ENCODE measurements at places on chromosomes 7 and 10. TPM values are rescaled to one million over a fixed set of nuclear protein-coding genes. Genes with fewer than 3 reads are reported as not detected.

The PAPOLB gene
- total RNA-seq: 0.06 TPM

DNA sequence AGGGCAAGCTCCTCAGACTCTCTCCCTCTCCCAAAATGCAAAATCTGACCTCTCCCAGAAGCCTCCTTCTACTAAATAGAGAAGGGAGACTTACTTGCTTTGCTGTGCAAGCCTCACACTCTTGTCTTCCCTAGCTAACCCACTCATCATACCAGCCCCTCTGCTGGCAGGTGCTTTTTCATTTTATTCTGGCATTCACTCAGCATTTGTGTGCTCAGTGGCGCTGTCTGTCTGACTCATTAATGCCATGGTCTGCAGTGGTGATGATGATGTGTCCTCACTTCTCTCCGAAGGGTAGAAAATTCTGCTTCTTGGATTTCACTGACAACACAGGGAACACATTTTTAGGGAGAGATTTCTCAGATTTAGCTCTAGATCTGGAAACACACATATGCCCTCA, 22.0 kb upstream of the BTRC start:
- no peaks in the 10 kb centered on the region for H3K27me3 ChIP-seq
- no peaks in the 10 kb centered on the region for H3K36me3 ChIP-seq
- H3K4me1 ChIP-seq: no peaks in the 10 kb centered on the region
- no peak overlapping the region for H3K4me3 ChIP-seq
- H3K27ac ChIP-seq: no peak overlapping the region

The LEP gene
- total RNA-seq: not detected

DNA sequence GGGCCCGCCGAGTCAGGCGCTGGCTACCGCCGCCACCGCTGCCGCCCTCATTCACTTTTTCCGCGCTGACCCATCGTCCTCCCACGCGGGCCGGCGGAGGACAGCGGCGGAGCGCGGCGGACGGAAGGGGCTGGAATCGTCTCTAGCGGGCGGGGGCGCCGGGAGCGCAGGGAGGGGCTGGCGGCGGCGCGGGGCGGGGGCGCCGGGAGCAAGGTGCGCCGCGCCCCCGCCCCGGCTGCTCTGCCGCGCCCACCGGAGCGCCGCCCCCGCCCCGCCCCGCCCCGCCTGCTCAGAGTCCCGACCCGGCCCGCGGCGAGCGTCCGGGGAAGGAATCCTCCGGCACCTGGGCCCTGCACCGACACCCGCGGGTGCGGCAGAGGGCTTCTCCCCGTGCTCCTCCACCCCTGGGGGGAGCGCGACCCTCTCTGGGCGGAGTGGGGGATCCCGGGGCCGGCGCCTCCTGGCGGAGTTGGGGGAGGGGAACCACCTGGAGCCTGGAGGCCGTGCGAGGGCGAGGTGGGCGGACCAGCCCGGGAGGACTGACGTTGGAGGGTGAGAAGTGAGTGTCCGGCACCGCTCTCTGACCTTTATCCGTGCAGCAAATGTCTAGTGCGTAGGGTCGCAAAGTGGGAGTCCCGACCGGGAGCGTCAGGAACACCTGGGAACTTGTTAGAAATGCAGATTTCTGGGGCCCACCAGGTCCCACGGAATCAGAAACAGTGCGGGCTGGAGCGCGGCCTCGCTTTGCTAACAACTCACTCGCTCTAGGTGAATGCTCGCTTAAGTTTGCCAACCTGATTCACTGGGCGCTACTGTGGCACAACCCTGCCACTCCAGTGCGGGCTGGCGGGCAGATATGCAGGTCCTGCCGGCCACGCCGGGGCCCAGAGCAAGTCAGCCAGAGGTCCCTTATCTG, at the start of gene COBL:
Gene COBL, minus strand, starts transcription at position 144 of the 916 bp plus-strand sequence. CDS start 176 bp downstream, outside the sequence.
- H3K27me3 ChIP-seq: no peaks in the 10 kb centered on the region
- H3K27ac ChIP-seq: peak within 1 kb of the TSS; percentile 76
- H3K4me1 ChIP-seq: peaks cover 18% of the 10 kb centered on the region
- no peaks in the 10 kb centered on the region for H3K36me3 ChIP-seq
- peak; percentile 66 for DNase-seq

The FFAR4 gene
- total RNA-seq: 1.0 TPM

DNA sequence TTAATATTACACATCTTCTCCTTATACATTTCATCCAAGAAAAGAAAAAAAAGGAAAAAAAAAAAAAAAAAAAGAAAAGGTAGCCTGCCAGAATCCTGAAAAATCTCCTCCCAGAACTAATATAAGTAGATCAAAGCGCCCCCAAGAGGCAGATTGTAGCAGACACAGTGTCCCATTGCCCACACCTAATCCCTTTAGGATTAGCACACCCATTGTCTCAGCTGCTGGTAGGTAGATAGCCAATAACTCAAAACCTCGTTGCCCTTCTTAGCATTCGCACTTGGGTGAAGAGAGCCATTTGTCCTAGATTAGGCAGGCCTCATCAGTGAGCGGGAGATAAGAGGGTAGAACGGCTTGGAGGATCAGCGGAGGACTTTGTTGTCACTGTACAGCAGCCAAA, 100.2 kb upstream of the SORCS1 start:
- no peak overlapping the region for H3K27ac ChIP-seq
- H3K4me1 ChIP-seq: no peaks in the 10 kb centered on the region
- no peaks in the 10 kb centered on the region for H3K27me3 ChIP-seq

DNA sequence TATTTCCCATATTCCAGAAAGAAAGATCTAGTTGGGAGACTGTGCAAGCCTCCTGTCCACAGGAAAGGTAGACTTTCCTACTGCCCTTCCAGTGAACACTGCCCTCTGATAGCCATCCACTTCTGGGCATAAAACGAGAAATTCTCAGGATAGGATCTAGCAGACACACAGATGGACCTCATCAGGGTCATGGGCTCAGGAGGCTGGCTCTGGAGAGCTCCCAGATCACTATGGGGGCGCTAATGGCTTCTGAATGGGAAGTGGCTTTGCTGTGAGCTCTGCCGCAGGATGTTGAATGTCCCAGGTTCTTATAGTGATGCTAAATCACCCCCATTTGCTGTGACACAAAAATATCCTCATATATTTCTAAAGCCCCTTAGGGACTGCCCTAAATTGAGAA, 77.1 kb downstream of the SVIL start:
- no peaks in the 10 kb centered on the region for H3K27me3 ChIP-seq
- no peak for DNase-seq
- no peak overlapping the region for H3K4me3 ChIP-seq
- H3K4me1 ChIP-seq: no peaks in the 10 kb centered on the region
- no peak overlapping the region for H3K27ac ChIP-seq

GRCh38 chr7:148746135-148746534, 47.4 kb downstream of the CUL1 start:
- H3K4me1 ChIP-seq: no peaks in the 10 kb centered on the region
- H3K4me3 ChIP-seq: no peak overlapping the region
- no peak overlapping the region for H3K27ac ChIP-seq
- no peaks in the 10 kb centered on the region for H3K36me3 ChIP-seq
- DNase-seq: no peak

DNA sequence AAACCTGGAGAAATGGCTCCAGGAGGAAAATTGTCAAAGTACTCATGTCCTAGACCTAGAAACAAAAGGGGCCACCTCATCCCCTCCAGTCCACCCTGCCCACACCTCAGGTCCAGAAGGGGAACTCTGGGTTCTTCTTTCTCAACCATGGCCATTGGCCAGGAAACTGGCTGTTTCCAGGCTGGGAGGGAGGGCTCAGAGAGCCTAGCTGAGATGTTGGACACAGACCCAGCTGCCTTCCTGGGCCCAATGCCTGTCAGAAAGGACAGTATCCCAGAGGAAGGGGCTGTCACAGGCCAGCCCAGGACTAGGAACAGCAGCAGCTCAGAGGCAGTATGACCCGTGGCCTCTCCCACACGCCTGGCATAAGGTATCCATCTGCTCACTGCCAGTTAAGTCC, 9.6 kb downstream of the GRID1 start:
- H3K36me3 ChIP-seq: no peaks in the 10 kb centered on the region
- no peak overlapping the region for H3K27ac ChIP-seq
- H3K27me3 ChIP-seq: no peaks in the 10 kb centered on the region
- no peak overlapping the region for H3K4me3 ChIP-seq
- no peaks in the 10 kb centered on the region for H3K4me1 ChIP-seq

DNA sequence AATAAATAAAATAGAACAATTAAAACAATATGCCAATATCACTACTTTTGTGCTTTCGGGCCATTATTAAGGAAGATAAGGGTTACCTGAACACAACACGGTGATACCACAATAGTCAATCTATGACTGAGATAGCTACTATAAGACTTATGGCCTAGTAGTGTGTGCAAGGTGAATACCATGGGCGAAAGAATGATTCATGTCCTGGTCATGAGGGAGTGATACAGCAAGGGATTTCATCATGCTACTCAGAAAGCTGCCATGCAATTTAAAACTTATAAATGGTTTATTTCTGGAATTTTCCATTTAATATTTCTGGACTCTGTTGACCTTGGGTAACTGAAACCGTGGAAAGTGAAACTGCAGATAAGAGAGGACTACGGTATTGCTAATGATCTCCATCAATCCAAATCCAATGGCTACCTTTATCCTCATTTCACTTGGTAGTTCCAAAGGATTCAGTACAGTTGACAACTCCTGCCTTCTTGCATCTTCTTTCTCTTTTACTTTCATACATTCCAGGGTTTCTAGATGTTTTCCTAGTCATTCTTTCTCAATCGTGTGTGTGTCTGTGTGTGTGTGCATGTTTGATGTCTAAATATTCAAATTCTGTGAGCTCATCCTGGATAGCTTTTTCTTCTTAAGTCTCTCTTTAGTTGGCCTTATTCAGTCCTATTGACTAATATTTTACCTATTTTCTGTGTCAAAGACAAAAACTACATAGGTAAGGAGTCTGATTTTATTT, 100.5 kb upstream of the MAGI2 start:
- DNase-seq: no peak
- no peaks in the 10 kb centered on the region for H3K27me3 ChIP-seq
- no peak overlapping the region for H3K4me3 ChIP-seq
- H3K27ac ChIP-seq: no peak overlapping the region
- no peaks in the 10 kb centered on the region for H3K4me1 ChIP-seq
- no peaks in the 10 kb centered on the region for H3K36me3 ChIP-seq

The CCDC126 gene
- total RNA-seq: 8.9 TPM

The CDK5 gene
- 9.1 TPM for total RNA-seq

GRCh38 chr7:2371329-2371728, 16.7 kb downstream of the EIF3B start:
- DNase-seq: no peak
- H3K36me3 ChIP-seq: peaks cover 69% of the 10 kb centered on the region
- H3K4me1 ChIP-seq: no peaks in the 10 kb centered on the region
- no peaks in the 10 kb centered on the region for H3K27me3 ChIP-seq
- no peak overlapping the region for H3K27ac ChIP-seq
- no peak overlapping the region for H3K4me3 ChIP-seq

GRCh38 chr10:59177031-59177797, 771 bp downstream of the PHYHIPL start:
- H3K27me3 ChIP-seq: peaks cover 5% of the 10 kb centered on the region
- peak; percentile 91 for DNase-seq
- H3K4me1 ChIP-seq: peaks cover 4% of the 10 kb centered on the region
- peak overlapping the region; percentile 45 for H3K27ac ChIP-seq
- H3K36me3 ChIP-seq: no peaks in the 10 kb centered on the region
- H3K4me3 ChIP-seq: peak overlapping the region; percentile 86

The FAM237B gene
- total RNA-seq: not detected

The LRIT2 gene
- total RNA-seq: not detected

GRCh38 chr7:106218546-106218945, 66.2 kb downstream of the NAMPT start:
- H3K4me3 ChIP-seq: no peak overlapping the region
- no peaks in the 10 kb centered on the region for H3K36me3 ChIP-seq
- H3K27ac ChIP-seq: no peak overlapping the region

- H3K4me1 ChIP-seq: no peaks in the 10 kb centered on the region
- DNase-seq: no peak
- H3K27ac ChIP-seq: no peak overlapping the region
- no peak overlapping the region for H3K4me3 ChIP-seq
These were observed 18.9 kb downstream of the PLEKHS1 start for GRCh38 chr10:113770346-113770745.

DNA sequence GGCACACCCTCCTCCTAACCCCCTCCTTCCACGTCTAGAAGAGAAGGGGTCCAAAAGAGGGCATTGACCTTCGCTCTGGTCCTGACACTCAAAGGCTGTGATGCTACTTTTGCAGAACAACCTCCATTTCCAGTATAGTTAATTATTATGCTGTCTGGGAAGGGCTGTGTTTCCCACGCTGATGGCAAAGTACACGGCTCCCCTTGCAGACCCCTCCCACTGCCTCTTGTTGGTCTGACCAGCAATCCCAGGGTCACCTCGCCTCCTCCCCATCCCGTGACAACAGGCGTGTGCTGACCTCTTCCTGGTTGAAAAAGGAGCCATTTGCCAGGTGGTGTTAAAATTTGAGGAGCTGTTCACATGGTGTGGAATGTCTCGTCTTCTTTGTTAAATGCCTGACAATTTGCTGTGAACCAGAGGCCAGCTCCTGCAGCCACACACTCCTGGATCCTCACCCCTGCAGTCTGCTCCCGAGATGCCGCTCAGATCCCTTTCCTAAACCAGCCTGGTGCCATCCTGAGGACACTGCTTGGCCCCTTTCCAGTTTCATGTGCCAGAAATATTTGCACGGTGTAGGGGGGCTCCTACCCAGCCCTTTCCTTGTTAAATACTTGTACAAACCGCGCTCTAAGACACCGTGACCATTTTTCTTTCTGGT, 321.7 kb downstream of the WDR37 start:
- H3K36me3 ChIP-seq: no peaks in the 10 kb centered on the region
- H3K4me1 ChIP-seq: no peaks in the 10 kb centered on the region
- DNase-seq: no peak

The RTKN2 gene
- 1.6 TPM for total RNA-seq

DNA sequence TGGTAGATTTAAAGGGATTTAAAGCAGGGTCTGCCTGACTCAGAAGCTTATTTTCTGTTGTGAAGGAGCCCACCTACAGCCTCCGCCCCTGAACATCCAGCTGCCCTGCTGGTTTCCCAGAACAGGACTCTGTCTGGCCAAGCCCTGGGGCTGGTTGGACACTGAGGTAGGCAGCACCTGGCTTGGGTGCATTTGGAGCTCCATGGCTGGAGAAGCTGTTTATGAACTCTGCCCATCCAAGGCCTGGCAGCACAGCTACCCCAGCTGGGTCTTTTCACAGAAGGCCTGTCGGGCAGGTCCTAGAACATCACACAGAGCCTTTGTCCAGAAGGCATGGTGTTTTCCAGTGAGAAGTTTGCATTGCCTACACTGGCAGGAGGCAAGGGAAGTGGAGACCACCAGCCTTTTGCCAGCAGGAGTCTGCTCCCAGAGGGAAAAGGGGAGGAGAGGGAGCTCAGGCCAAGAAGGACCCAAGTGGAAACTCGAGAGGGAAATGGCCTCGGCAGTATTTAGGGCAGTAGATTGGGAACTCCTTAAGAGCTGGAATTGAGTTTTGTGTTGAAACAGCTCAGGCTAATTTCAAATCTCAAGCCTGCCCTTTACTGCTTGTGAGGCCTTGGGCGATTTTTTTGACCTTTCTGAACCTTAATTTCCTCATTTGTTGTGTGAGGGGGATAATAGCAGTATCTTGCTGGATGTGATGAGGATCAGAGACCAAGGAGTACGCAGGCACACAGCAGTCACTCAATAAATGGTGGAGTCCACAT, 12.3 kb upstream of the PDCD4 start:
- H3K36me3 ChIP-seq: no peaks in the 10 kb centered on the region
- no peak for DNase-seq
- H3K4me1 ChIP-seq: peaks cover 15% of the 10 kb centered on the region

The ACBD5 gene
- total RNA-seq: 32.6 TPM

All from kidney (tissue), 22 donors.